ENCODE measurements at places on chromosomes 2 and 18.

- DNase-seq = peak; percentile 16
Measured at GRCh38 chr2:100924520-100925451, 77.3 kb upstream of the RPL31 start.

DNA sequence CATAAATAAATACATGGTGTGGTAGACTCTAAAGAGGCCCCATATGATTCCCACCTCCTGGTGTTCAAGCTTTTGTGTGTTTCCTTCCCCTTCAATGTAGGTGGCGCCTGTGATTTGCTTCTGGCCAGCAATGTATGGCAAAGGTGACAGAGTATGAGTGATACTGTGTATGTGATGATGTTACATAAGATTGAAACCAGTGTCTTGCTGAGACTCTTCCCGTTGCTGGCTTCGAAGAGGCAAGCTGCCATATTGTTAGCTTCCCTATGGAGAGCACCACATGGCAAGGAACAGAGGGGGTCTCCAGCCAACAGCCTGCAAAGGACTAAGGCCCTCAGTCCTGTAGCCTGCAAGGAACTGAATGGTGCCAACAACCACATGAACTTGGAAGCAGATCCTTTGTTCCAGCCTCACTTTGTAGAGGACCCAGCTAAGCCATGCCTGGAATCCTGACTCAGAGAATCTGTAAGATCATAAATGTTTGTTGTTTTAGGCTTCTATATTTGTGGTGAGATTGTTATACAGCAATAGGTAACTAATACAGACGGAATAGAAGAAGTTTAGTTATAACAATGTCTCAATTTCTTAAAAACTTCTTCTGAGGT is 1.7 kb upstream of the SMAD4 start:
- peak; percentile 43 for DNase-seq

- DNase-seq = no peak
Measured at GRCh38 chr2:105761931-105762515, 17.3 kb downstream of the NCK2 start.

DNA sequence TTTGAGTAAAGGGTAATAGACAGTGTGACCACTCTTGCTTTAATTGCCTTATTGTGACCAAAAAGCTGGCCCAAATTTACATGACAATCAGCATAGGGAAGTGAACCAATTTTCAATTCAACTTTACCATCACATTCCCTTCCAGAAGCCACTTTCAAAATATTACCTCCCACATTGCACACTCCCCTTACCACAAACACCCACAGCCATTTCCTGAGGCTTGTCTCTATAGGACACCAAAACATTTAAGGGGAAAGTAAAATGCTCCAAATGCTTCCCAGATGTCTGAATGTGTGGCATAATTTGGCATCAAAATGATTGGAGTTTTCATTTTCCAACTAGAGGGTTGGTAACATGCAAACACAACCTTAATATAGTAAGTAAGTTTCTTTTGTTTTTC is 616.1 kb downstream of the SLC4A3 start:
- DNase-seq = no peak

DNA sequence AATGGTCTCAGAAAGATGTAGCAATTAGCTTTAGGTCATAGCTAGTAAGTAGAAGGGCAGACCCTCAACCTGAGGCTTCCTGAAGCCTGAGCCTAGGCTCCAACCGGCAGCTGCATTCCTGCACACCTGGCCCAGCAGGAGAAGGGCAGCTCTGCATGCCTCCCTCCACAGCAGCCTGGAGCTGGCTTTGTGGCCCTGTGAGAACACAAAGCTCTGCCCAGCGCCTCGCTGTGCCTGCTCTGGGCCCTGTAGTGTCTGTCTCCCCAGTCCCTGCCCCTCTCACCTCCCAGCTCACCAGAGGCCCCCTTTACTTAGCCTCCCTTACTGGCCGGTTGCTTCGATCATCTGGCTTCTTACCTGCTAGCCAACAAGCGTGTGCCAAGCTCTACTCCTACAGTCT is 6.7 kb downstream of the TMEM214 start:
- no peak for DNase-seq

DNA sequence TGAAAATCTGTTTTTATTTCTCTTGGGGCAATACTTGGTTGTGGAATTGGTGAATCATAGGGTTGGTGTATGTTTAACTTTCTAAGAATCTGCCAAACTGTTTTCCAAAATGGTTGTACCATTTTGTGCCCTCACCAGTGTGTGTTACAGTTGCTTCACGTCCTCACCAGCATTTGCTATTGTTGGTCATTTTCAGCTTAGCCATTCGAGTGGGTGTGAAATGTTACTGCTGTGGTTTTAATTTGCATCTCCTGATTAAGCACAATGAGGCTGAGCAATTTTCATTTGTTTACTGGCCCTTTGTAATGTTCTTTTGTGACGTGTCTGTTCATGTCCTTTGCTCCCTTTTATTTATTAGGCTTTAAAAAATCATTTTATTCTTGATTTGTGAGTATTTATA is 49.7 kb downstream of the FOSL2 start:
- no peak for DNase-seq

- peak; percentile 26 for DNase-seq
Measured at GRCh38 chr18:24014986-24015638, 558 bp downstream of the TTC39C start.

DNA sequence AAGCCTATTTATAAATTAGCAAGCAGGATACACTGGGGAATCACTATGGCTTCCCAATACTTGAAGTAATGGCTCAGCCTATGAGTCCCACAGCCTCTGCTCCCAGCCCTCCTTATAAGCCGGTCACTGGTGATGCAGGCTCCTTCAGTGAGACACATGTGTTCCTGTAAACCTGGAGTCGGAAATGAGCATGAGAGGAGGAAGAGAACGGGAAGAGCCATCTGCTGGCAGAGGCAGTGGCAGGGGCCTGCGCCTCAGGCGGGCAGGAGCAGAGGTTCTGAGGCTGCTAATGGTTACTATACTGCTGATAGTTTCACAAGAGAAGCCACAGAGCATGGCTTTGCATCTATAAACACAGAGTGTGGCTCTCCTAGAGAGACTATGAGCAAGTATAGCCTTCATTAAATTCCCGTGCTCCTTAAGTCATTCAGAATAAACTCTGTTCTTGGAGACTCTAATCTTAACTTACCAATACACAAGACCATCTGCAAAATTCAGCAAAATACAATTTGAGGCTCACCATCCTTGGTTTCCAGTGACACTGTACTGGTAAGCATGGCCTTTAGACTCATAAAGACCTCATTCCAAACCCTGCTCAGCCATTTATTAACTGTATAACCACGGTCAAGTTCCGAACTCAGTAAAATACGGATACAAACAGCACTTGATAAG is 63.3 kb downstream of the FBXO15 start:
- DNase-seq = no peak

DNA sequence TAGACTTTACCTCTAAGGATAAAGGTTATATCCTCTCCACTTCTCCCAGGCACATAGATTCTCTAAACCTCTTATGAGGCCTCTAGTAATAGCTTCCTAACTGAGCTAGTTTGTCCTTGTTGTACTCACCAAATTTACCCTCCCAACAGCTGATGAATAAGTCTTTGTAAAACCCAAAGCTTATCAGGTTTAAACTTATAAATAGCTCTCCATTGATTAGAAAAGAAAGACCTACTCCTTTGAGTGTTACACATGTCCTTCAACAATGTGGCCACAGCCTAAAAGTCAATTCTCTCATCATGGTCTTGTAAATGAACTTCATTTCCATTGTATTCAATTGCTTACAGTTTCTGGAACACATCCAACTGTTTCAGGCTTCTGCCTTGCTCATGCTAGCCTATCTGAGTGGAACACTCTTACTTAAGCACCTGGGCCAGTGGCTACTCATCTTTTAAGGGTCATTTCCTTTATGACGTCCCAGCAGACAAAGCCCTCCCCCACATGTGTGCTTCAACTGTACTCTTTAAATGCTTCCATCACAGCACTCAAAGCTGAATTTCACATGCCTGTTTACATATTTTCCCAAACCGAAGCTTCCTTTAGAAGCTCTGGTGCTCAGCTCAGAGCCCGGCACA is 131.6 kb downstream of the CDH2 start:
- no peak for DNase-seq

DNA sequence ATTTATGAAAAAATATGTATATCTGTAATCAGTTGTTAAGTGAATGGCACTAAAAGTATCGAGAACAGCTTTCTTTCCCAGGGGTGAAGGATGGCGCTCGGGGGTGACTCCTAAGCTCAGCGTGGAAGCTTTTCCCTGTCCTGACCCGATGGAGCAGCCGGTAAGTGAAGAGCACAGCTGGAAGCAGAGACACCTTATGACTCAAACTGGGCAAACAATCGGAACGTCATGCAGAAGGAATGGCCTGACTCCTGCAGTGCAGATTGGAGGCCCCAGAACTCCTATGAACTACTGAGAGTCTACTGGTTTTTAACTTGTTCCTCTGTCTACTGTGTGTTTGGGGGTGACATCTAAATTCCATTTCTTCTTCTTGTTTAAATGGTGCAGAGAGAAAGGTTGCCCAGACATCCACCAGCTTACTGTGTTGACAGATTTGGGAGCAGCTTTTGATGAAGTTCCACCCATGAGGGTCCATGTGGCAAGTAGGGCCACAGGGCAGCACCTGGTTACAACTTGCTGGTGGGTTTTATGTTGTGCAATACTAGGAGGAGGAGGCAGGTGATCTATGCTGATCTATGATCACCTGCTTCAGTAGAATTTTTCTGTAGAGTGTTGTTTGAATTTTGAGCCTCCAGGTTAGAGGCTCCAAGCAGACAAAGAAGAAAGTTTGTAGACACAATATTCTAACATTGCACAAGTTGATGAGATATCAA is 52.8 kb upstream of the TMEM182 start:
- DNase-seq = no peak

- DNase-seq = no peak
Measured at GRCh38 chr2:158782136-158782535, 13.0 kb upstream of the DAPL1 start.

DNA sequence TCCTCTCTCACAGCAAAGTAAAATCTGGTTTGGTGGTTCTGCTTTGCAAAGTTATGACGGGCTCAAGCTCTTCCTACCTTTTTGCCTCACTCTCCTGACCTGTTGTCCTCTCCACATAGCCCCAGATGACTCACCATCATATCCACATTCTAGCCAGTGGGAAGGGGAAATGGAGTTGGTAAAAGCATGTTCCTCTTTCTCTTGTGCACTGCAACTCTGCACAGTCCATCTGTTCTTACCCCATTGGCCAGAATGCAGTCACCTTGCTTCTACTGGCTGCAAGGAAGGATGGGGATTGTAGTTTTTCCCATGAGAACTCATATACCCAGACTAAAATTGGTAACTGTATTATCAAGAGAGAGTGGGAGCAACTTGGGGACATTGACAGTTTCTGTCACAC is 50.4 kb upstream of the SMIM21 start:
- DNase-seq = no peak

GRCh38 chr2:203404996-203405395 is 76.8 kb downstream of the ABI2 start:
- no peak for DNase-seq

- DNase-seq = no peak
Measured at GRCh38 chr18:53266850-53267249, 926.9 kb downstream of the DCC start.

GRCh38 chr18:12872408-12872807 is 11.6 kb downstream of the PTPN2 start:
- no peak for DNase-seq

DNA sequence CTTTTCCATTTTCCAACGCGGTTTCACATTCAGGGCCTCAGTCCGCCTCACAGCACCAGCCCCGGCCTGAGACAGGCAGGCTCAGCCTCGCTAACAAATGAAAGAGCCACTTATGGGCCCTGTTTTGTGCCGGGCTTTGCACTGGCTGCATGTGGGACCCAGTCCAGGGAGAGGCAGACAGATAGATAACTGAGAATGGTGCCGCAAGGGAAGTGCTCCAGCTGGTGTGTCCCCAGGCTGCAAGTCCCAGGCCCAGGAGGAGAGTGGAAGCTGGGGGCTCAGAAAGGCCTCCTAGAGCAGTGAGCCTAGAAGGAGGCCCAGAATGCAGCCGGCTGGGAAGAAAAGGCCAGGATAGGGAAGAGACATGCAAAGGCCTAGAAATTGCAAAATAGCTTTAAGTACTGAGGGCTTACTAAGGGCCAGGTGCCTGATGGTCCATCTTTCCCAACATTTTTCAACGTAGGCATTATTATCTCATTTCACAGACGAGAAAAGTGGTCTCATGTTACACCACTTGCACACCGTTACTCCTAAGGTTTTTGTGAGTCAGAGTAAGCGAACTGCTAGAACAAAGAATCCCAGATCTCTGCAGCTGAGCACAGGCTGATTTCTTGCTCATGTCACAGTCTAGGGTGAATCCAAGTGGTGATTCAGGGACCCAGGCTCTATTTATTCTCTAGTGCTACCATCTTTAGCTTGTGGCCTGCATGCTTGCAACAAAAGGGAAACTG is 26.0 kb downstream of the ADRA2B start:
- DNase-seq = no peak

DNA sequence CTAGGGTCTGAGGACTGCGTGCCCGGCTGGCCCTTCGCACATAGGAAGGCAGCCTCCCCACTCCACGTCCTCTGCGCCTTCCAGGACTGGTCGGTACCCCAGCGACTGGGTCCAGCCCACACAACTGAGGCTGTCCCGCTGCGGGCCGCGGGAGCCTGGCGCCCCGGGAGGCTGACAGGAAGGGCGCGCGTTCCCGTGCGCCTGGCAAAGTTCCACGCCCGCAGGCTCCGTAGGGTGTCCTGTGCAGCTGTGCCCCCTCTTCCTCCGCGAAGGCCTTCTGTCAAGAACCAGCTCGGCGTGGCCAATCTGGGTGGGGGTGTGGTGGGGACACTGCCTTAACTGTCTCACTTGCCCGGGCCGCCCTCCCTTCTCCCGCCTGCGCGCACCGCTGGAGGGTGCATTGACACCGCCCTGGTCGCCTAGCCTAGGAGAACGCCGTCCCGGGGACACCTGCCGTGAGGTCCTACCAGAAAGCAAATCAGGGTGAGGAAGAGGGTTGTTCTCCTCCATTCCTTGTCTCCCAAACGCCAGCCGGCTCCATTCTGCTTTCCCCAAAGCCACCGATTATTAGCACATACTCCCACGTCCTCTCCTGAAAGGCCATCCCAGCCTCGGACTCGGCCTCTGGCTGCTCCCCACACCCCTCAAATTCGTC is 618 bp upstream of the LYPD1 start:
- DNase-seq = no peak

- no peak for DNase-seq
Measured at GRCh38 chr2:23505218-23505983, 120.4 kb downstream of the KLHL29 start.

GRCh38 chr2:149155988-149156387 is 117.5 kb downstream of the LYPD6B start:
- DNase-seq = no peak
